ENCODE measurements at places on chromosomes 13 and 19.

DNA sequence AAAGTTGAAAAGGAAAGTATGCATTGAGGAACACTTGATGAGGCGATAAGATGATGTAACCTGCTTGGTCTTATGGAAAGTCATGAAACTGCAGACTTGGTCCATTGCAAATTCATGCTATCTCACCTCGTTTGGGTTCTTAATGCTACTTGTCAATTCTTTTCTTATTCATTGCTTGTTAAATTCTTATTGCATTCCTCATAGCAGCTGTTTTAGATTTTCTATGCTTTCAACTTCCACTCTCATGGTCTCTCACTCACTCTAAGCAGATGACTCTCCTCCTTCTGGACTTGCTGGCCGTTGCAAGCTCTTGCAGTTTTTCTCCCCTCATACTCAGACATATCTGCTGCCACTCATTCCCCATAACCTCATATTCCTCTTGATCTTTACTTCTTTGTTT is 67.8 kb upstream of the CSNK1A1L start:
- DNase-seq, result no peak

DNA sequence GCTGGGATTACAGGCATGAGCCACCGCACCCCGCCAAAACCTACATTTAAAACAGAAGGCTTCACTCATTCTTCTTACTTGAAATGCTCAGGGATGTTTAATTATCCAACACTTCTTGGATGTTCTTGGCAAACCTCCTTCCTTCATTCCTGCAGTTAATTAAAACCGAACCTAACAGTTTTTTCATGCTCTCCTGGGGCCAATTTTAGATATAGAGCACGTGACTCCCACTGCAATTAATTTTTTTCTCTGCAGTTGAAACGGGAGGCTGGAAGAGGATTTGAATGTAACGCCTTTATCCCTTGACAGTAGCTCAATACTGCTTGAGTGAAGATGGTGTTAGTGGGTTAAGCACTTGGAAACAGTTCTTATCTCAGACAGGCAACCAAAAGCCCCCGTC is 4.6 kb upstream of the ACTL9 start:
- no peak for DNase-seq

DNA sequence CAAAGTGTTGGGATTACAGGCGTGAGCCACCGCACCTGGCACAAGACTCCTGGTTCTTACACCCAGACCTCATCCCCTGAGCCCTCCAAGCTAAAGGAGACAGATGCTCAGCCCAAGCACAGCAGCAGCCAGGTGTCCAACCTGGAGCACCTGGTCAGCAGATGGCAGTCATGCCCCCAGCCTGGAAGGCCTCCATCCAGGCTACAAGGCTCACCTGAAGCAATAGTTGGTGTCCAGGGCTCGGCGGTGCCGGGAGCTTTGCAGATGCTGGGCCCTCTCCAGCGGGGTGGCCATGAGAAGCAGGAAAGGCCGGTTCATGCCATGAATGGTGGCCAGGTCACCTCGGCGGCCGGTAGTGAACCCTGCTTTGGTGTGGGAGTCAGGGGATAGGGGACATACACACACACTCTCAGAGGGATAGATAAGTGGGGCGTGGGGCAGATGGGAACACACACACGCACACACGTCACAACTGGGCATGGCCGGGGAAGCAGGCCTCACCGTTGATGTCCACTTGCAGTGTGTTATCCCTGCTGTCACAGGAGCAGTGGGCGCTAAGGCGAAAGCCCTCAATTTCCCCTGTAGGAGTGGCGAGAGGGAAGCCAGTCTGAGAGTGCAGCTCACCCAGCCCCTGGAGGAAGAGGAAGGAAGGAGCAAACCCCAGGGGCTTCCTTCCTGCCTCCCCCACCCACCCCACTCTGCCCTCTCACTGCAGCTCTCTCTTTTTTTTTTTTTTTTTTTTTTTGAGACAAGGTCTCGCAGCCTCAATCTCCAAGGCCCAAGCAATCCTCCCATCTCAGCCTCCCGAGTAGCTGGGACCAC is 11.8 kb downstream of the TGFB1 start:
- DNase-seq, result no peak

- DNase-seq, result no peak
Measured at GRCh38 chr13:110523838-110524540, 37.5 kb downstream of the RAB20 start.

DNA sequence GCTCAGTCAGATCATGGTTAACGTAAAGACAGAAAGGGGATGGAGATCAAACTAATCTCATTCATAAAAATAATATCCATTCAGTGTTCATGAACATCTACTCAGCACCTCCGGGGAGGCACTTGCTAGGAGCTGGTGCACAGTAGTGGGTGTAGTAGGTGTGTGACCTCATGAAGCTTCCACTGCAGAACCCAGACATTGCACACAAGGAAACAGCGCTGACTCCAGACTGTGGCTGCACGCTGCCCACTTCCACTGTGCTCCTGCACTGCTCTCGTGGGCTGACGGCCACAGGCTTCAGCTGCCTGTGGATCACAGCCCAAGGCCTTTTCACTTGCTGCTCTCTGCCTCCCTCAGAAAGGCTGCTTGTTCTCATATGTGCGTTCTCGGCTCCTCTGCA is 214.4 kb upstream of the ZNF507 start:
- DNase-seq, result no peak

GRCh38 chr13:94703721-94704314 is 8.5 kb downstream of the SOX21 start:
- peak; percentile 19 for DNase-seq

DNA sequence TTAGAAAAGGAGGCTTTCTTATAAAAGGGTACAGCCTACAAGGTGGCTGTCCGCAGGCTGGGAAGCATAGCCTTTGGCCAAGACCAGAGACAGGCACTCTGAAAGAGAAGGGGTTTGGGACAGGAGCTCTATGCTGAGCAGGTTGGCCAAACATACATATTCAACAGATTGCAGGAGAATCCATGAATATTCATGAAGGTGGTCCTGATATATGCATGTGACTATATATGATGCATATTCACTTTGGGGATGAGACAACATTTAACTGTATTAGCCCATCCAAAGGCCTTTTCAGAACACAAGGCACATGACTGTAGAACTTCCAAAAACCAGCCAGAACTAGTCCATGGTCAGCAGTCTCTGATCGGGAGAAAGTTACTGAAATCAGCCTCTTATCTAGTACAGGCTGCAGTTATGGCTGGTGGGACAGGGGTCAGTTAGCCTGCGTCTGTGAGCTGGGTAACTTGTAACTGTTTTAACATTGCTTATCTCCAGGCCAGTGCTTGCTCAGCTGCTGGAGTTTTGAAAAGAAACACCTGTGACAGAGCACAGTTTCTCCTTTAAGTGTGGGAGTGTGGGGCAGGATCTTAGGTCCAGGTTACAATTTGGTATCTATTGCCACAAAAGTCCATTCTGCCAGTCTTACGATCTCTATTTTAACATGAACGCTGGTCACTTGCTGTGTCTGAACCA is 924.2 kb downstream of the UQCRFS1 start:
- DNase-seq, result no peak

GRCh38 chr13:73932091-73932490 is 202.1 kb downstream of the KLF12 start:
- DNase-seq, result no peak

- no peak for DNase-seq
Measured at GRCh38 chr19:18781047-18781600, 10.0 kb downstream of the COMP start.

DNA sequence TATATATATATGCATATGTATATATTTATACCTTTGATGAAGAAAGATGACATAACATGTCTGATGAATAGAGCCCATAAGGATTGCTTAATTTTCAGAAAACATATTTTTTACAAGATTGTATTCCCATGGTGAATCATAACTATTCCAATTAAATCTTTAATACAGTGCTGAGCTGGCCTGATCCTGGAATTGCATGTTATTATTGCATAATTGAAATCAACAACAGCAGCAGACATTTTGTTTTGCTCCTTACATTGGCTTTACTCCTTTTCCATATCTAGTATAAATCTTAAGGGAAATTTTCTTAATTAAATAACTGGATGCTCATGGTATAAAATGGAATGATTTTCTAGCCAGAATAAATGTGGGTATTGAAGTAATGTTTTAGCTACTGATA is 22.0 kb downstream of the POSTN start:
- no peak for DNase-seq

DNA sequence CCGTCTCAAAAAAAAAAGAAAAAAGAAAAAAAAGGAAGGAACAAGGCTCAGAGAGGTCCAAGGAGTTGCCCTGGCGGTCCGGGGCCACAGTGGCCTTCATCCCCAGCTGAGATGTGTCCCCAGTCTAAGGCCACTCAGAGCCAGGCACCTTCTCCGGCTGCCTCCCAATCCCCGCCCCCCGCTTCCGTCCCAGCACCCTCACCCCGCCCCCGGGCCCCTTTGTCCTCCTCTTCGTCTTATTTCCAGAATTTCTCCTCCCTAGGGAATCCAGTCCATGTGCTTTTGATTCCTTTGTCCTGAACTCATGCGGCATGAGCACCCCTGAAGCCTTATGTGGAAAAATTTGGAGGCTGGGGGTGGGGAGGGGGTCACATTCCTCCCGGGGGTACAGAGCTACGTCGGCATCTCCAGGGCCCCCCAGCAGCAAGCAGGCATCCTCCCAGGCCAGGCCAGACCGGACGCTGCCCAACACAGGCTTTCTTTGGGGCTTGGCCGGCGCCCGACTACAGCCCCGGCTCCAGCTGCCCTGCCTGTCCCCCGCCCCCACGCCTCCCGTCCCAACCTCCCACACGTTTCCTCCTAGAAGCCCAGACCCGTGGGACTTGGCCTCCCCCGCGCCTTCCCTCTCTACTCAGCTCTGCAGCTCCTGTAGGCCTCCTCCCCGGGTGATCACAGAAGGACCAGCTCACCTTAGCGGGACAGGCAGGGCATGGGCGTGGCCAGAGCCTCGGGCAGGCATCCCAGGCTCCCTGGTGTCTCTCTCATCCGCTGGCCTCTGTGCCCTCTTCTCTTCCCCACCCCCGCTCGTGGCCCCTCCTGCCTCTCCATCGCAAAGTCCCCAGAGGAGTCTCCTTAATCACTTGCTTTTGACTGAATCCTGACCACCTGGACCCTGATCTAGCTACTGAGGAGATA is 17.8 kb upstream of the ADGRE5 start:
- DNase-seq, result peak; percentile 81

DNA sequence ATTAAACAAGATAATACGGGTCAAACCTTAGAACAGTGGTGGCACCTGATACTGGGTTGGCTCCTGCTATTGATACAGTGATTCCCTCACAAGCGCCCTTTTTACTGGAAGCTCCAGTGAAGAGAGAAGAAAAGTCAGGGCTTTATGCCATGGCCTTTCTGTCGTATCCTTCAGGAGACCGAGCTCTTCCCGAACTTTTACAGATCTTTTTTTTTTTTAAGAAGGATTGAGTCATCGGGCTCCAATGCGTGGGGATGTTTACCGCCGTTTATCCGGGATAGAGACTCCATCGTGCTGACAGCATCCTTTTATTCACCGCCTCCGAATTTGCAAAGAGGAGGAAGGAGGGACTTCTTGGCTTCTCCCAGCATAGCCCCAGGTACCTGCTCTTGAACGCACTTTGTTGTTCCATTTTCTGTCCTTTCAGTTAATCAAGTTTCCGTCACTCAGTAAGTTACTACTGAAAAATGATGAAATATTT is 574 bp downstream of the ZNF227 start:
- no peak for DNase-seq

- no peak for DNase-seq
Measured at GRCh38 chr13:51935326-51936171, 73.8 kb downstream of the CCDC70 start.

DNA sequence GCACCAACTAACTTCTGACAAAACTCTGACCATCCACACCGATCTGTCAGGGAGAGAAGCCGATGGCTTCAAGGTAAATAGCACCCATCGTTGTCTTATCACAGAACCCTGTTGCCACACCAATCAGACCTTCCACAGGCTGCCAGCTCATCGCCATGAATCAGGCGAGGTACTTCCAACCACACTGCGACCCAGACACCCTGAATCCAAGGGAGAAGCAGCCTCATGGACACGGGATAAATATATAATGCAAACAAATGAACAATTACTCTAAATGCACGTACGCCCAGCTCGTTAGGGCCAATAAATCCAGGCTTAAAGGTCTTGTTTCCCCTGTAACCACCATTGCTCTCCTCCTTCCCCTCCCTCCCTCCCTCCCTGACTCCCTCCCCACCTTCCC is 20.8 kb downstream of the RANBP3 start:
- no peak for DNase-seq

GRCh38 chr13:28574617-28575142 is 79.8 kb upstream of the FLT1 start:
- DNase-seq, result peak; percentile 55

- DNase-seq, result peak; percentile 82
Measured at GRCh38 chr13:46181840-46182490, at the start of gene LCP1. Gene LCP1 (minus strand): TSS chr13:46182177. CDS start chr13:46159662, 22,515 bp downstream.

- no peak for DNase-seq
Measured at GRCh38 chr19:49952906-49953305, 8.1 kb downstream of the SIGLEC11 start.

DNA sequence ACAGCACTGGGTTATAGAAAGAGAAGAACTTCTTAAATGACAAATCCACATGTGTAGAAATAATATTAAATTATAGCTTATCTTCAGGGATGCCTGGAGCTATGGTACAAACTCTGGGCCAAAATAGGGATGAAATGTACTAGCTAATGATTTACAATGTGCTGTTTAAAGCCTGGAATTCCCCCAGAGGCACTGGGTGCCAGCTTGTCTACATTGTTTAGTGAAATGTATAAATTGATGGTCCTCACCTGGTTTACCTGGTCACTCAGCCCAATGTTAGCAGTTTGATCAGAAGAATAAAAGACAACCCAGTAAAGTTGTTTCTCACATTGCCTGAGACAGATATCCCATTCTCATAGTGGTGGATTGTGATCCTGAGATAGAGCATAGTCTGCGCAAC is 597.2 kb downstream of the DIAPH3 start:
- no peak for DNase-seq

- DNase-seq, result no peak
Measured at GRCh38 chr19:5364674-5365073, 24.1 kb upstream of the PTPRS start.

GRCh38 chr19:50803633-50804419 is 13.6 kb downstream of the ACP4 start:
- peak; percentile 61 for DNase-seq

DNA sequence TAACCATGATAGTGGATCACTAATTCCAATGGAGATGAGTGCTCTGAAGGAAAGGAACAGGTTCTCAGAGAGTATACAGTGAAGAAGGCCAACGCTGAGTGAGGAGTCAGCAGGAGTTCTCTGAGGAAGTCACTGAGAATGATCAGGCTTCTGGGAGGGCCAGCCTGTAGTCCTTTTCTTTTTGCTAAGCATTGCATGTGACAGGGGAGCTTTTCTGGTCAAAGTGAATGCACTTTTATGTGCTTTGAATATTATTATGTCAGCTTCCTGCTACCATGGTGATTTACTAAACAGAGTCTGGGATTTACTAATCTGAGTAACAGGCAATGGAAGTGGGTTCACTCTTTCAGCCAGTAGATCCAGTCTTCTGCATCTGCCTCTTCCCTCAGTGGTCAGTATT is 81.1 kb upstream of the SERP2 start:
- no peak for DNase-seq

DNA sequence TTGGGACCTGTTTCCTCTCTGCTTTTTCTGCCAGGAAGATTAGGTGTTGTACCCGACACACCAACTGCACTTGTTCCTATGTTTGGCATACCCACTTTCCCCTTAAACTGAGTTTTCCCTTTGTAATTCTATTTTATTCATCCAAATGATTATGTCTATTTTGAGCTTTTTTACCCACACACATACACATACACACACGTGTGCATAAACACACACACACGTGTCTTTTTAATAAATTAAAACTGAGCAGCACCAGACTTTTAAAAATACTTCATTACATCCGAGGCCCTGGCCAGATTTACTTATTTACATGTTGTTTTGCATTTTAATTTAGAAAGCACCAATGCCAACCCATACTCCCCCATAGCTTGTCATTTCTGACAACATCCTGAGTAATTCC is 350.0 kb downstream of the DNAJC15 start:
- DNase-seq, result no peak
